ENCODE measurements at places on chromosomes 4 and X.

- H3K36me3 ChIP-seq, result peaks cover 20% of the 10 kb centered on the region
- peak; percentile 8 for DNase-seq
- H3K27me3 ChIP-seq, result no peaks in the 10 kb centered on the region
- no peak overlapping the region for H3K27ac ChIP-seq
Measured at GRCh38 chrX:74246524-74246923, 57.5 kb upstream of the ZCCHC13 start.

DNA sequence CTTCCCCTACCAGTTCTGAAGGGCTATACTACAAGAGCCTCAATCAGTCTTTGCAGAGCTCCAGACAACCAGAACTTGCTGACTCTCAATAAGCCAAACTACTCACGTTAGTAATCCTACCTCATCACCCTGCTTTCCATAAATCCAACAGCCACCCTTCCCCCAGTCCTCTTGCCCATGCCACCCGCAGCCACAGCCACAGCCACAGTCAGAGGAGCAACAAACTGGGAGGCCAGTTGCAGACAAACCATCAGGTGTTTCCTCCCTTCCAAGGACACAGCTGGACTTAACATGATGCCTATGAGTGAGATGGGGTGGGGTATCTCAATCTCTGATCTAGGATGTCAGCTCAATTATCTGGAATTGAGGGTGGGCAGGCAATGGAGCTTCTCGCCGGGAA is 1.0 kb downstream of the GABRA3 start:
- no peaks in the 10 kb centered on the region for H3K27me3 ChIP-seq
- no peak overlapping the region for H3K4me3 ChIP-seq
- no peak overlapping the region for H3K27ac ChIP-seq

DNA sequence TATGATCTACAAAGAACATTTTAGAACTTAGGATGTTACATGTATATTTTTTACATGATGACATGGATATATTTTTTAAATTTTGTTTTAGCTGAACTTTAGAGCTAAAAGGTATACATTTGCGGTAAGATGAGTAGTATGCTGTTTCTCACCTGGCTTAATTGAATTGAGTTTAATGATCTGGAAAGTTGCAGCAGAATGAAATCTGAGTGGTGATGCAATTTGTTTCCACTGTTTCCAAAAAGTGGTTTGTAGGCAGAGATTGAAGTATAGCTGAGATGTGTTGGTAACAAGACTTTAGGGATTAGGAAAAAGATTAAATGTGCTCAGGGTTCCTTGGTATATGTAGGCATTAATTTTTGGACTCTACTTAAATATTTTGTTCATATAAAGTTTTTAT is 68.1 kb downstream of the HPF1 start:
- no peak overlapping the region for H3K27ac ChIP-seq
- no peak overlapping the region for H3K4me3 ChIP-seq
- H3K36me3 ChIP-seq, result peaks cover 14% of the 10 kb centered on the region
- no peaks in the 10 kb centered on the region for H3K27me3 ChIP-seq

GRCh38 chr4:145546175-145546915 is 64.7 kb downstream of the SMAD1 start:
- H3K4me3 ChIP-seq, result no peak overlapping the region
- no peak overlapping the region for H3K27ac ChIP-seq
- no peaks in the 10 kb centered on the region for H3K4me1 ChIP-seq
- H3K36me3 ChIP-seq, result peaks cover 26% of the 10 kb centered on the region
- H3K27me3 ChIP-seq, result no peaks in the 10 kb centered on the region
- DNase-seq, result no peak

Data from CD14-positive monocyte (primary cell).